ENCODE measurements at places on chromosomes 2 and 18.

GRCh38 chr18:27845897-27846296, 331.0 kb downstream of the CDH2 start:
- DNase-seq: no peak

- no peak for DNase-seq
Measured at GRCh38 chr18:70172225-70172624, 33.3 kb downstream of the RTTN start.

DNA sequence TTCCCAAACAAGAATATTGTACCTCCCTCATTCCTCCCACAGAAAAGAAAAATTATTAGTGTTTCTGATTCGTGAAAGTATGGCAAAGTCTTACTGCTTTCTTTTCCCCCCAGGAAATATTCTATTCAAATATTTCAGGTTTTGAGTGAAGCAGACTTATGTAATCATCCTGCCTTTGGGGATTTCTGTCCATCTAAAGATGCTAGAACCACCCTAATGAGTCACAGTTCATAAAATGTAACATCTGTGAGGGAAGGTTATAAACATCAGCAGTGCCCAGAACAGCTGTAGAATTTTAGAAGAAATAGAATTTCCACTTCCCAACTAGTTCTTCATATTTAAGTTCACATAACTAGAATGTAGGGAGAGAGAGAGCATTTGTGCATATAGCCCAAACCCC, 39.0 kb downstream of the EEF1B2 start:
- no peak for DNase-seq

- no peak for DNase-seq
Measured at GRCh38 chr2:119004602-119005001, 62.6 kb downstream of the MARCO start.

DNA sequence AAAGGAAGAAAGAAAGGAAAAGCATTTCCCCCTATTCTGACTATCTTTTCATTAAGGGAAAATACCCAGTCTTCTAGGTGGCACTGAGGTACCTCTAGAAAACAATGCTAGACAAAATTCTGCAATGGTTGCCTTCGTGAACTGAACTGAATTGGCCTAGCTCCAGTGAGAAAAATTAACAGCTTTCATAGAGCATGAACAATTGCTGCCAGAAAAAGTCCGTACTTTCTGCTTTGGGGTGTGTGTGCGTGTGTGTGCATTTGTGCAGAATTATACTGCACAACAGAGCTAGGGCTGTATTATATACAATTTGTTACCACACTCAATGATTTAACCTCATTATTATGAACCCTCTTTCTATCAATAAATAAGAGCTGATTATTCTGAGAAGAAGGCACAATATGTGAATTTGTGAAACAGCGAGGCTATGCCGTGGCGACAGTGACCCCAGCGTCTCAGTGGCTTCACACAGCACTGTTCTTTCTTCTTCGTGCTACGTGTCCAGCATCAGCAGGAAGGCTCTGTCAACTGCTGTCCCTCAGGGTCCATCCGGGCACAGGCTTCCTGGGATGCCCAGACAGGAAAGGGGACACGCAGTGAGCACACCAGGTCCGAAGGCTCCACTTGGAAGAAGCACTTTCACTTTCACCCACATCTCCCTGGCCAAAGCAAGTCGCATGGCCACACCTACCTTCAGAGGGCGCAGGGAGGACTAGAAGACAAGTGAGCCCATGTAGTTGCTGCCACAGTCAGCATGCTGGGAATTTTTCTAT, 47.5 kb downstream of the PTGR3 start:
- no peak for DNase-seq

DNA sequence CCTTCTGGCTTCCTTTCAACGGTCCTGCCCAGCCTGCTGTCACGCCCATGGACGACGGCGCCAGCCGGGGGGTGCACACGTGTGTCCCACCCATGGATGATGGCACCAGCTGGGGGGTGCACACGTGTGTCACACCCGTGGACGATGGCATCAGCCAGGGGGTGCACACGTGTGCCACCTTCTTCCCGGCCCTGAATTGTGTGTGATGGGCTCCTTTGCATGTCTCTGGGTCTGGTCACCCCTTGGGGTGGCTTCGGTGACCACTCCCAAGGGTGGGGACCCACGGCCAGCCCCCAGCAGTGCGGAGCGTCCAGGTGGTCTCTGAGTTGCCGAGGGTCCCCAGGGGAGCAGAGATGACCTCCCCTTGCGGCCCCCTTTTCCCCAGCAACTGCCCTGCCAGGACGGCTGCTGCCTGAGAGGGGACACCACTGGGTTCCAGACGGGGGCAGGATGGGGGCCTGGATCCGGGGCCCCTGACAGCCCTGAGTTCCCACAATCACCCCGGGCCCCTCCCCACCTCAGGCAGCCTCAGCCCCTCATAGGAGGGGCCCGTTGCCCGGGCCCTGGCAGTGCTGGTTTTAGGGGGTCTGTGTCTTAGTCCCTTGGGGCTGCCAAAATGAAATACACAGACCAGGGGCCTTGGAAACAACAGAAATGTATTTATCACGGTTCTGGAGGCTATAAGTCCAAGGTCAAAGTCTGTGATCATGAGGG, 9.4 kb downstream of the NEU4 start:
- no peak for DNase-seq

GRCh38 chr2:8255448-8255800, 426.4 kb upstream of the ID2 start:
- DNase-seq: no peak

DNA sequence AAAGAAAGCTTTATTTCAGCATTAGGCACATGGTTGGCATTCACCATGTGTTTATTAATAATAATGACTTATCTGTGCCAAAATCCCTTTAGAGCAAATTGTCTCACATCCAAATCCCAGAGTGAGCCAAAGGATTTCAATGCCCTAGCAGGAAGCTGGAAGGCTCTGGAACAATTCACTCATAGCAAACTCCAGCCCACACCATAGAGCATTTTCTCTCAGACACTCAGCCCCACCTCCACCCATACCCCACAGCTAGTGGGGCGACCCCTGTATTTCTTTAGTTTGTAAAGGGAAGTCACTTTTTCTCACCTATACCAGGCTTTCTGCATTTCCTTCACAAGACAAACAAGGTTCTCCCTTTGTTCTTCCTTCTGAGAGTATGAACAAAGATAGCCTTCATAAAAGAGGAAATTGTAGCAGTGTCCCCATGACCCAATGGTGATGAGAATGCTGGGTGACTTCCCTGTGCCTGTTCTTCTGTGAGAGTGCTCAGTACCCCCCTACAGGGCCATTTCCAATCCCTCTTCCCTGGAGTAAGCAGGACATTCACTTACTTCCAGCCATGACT, 100.1 kb upstream of the APCDD1 start:
- no peak for DNase-seq

DNA sequence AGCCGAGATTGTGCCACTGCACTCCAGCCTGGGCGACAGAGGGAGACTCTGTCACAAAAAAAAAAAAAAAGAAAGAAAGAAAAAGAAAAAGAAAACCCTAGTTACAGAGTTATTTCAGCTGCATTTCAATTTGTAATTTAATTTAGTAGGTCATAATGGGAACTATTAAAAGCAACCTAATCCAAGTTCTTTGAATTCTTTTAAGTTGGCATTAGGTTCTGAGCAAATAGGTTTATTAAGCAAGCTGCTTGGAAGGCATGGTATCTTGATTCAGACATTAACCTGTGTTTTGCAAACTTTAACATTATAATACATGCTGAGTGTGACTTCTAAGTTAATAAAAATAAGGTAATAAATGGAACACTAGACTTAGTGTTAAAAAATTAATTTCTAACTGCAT, 29.8 kb upstream of the COBLL1 start:
- DNase-seq: no peak

- no peak for DNase-seq
Measured at GRCh38 chr18:64807560-64807959, 658.7 kb upstream of the LINC00305 start.

GRCh38 chr2:184993746-184994145, 395.4 kb downstream of the ZNF804A start:
- DNase-seq: no peak
